ENCODE measurements at places on chromosomes 11 and 22. TPM values are rescaled to one million over a fixed set of nuclear protein-coding genes. Genes with fewer than 3 reads are reported as not detected.
A peak's percentile ranks its signal among the peaks of the same experiment; 100 is the strongest.

DNA sequence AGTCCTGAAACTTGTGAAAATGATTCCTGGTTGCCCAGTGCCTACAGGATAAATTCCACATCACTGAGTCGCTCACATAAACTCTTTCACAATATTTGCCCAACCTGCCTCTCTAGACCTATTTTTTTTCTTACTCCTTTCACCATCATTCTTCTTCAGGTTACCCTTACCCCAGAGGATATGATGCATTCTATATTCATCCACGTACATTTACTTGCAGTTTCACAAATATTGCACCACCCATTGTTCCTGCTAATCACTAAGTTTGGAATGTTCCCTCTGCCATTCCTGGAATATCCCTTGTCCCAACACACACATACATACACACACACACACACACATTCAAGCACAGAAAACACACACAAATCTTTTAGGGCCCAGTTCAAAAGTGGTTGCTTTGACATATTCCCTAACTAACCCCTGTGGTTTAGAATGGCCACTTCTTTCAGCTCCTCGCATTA is 379.5 kb downstream of the ETS1 start:
- DNase-seq = peak; percentile 97

- DNase-seq = no peak
Measured at GRCh38 chr11:85359859-85360258, 267.3 kb downstream of the DLG2 start.

DNA sequence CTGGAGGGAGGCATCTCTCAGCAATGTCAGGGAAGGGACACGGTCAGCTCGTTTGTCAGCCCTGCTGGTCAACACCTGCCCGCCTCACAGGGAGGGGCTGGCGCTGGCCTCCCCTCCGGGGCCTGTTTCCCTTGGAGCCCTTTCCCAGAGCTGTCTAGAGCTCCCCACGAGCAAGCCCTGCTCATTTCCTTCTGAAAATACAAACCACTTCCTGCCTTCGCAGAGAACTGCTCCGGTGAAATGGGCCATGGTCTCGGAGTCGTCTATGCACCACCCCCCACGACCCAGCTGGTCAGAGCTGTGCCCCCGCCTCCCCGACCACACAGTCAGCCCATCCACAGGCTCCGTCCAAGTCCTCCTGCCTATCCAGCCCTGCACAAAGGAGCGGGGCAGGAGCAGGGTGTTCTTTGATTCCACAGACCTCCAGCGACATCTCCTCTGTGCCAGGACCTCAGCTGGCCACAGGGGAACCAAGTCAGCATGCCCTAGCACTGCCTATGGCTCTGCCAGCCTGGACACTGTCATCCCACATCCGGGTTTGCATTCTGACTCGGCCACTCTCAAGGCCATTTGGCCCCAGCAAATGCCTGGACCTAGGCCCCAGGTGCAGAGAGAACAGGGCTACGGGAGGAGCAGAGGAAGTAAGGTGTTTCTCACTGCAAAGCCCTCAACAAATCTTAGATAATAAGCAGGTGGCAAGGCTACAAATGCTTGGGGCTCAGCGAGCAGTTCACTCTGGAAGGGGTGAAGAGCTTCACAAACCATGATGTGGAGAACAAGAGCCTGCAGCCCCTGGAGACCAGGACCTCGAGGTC is 82.1 kb upstream of the WNT11 start:
- no peak for DNase-seq

Gene TPH1
- total RNA-seq = not detected

GRCh38 chr22:41447435-41448188 is 1.0 kb upstream of the TOB2 start:
- peak; percentile 72 for DNase-seq

DNA sequence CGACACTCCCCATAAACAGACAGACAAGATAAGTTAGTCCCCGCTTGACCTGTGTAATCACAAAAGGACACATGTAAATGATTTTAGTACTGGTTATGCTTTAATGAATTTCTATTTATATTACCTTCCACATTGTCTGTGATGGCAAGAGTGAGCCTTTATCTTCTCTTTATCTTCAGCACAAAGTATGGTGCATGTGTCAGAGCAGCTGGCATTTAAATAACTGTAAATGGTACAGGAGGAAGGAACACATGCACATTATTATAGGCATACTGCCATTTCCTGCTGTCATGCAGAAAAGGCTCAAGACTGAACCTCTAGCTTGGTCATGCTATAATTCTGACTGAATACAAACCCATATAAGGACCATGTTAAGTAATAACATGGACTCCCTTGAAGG is 1342.7 kb upstream of the TENM4 start:
- DNase-seq = no peak

Gene OR8J1
- not detected for total RNA-seq

Gene TBC1D22A
- 10.3 TPM for total RNA-seq

Gene FOLR3
- total RNA-seq = 0.99 TPM

Gene PIK3C2A
- 39.8 TPM for total RNA-seq

Gene ARL14EP
- 33.9 TPM for total RNA-seq

DNA sequence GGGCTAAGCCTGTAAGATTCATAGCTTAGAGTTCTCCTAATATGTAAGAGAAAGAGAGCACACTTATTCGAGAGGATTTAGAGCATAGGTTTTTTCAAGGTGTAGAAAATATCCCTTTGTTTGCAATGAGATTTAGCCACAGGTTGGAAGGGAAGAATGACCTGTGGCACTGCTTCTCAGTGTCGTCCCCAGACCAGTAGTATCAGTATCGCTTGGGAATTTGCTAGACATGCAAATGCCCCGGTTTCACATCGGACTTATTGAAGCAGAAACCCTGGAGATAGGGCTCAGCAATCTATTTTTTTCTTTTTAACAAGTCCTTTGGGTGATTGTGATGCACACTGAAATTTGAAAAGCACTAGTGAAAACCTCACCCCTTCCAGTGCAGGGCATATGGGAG is 362.6 kb upstream of the C11orf87 start:
- DNase-seq = no peak

DNA sequence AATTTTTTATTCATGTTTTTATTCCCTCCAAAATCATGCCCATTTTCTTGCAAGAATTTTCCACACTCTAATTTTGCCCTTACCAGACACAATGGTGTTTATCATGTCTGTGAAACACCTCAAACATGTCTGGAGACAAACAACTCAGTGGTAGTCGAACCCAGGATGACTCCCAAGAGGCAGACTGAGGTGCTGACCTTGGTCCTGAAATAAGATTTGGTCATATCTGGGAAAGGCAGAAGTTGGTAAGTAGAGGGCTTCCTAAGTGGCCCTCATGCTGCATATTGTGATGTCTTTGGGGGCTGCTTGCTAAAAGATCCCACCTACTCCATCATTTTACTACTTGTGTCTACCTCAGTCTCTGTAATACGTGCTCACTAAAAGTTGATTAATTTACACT is 369.4 kb upstream of the ISX start:
- DNase-seq = no peak

DNA sequence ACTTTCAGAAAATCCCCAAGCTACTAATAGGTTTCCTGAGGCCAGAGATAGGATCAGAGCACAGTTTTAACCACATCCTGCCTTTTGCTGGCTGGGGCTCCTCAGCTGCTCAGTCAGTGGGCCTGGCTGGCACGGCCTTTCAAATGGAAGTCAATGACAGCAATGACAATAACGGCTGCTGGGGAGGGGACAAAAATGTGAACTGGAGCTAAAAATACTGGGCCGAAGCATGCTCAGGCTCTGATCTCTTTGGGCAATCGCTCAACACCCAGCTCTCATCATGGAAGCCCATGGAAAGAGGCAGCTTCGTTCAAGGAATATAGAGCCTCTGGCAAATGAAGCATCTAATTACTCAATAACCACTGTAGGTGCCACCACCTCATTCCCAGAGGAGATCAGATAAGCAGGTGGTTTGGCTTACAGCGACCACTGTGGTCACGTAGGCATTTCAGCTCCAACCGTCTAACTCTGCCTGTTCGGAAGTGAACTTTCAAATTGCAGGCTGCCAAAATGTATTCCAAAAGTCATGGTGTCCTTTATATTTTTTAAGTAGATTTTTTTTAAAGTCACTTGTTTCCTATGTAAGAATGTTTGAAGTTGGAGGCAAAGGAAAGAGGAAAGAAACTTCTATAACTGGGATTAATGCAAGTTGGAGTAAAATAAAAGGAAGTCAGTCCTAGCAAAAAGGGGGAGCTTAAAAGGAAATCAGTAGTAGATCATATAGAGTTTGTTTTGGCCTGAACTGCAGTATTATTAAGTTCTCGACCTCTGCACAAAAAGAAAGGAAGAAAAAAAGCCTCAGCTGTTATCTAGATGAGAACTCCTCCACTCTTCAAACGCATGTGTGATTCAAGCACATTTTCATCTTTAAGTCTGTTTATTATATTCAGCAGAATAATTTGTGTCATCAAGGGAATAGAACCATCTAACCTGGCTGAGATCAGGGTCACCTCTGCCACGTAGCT is 14.1 kb downstream of the WT1 start:
- no peak for DNase-seq

Gene SGSM1
- not detected for total RNA-seq

Gene ADAMTS15
- 23.4 TPM for total RNA-seq

GRCh38 chr11:12888525-12889158 is 120.5 kb upstream of the RASSF10 start:
- DNase-seq = peak; percentile 89

DNA sequence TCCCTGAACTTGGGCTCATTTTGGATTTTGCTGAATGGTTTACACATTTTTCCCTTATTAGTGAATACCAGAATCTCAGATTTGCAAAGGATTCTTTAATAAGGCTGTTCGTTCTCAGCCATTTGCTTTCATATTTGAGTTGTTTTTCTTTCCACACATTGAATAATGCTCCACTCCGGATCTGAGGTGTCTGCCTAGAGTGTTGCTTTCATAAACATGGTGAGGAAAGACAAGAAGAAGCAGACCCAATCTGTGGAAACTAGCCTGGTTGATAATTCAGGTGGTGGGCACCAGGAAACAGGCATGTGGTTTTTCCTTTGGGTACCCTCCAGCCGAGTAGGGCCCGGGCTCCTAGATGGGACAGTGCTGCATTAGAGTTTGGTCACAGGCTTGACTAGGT is 35.0 kb downstream of the LDLRAD3 start:
- no peak for DNase-seq

DNA sequence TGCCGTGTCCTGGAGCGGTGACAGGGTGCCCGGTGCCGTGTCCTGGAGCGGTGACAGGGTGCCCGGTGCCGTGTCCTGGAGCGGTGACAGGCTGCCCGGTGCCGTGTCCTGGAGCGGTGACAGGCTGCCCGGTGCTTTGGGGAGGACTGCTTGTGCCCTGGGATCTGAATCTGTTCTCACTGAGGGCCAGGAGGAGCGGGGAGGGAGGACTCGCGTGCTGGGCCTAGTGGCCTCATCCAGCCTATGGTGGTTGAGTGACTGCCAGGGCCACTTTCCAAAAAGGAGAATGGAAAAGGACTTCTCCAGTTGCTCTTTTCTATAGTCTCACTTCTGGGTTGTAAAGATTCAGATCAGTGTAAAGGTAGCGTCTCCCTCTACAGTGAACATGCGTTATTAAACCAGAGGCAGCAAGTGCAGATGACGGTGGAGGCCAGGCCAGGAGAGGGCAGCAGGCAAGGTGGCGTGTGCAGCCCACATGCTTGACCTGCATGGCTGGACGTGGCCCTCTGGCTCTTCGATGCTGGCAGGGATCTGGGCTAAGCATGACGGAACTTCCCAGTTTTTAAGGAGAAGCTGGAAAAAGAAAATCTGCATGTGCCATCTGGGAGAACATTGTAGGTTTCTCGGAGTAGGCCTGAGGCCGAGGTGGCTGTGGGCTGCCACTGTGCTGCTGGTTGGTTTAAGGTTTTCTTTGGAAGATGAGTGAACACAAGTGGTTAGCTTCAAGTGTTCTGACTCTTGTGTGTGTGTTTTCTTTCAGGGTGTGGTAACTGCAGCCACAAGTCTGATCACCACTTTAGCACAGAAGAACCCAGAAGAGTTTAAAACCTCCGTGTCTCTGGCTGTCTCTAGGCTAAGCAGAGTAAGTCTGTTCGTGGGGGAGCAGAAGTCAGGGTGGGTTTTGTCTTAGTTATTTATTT is 55.0 kb downstream of the AP2A2 start:
- peak; percentile 15 for DNase-seq

Gene CRYBB2
- not detected for total RNA-seq
